ENCODE measurements at places on chromosomes 13 and 19.

- DNase-seq, result no peak
Measured at GRCh38 chr13:83470133-83470797, 412.0 kb downstream of the SLITRK1 start.

- DNase-seq, result no peak
Measured at GRCh38 chr19:32646556-32646955, 28.4 kb downstream of the ANKRD27 start.

DNA sequence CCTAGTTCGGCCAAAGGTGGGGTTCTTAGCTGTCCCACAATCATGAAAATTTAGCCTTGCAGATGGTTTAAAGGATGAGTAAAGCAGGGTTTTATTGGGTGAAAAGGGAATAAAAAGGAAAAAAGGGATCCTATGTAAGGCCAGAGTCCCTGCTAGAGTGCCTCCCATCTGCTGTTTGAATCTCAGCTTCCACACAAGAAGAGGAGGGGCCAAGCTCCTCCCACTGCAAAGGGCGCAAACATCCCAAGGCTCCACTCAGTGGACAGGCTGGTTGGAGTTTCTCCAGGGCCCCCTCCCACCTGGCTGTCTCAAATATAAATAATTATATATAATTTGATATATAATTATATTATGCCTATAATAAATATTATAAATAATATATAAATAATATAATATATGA, 1272.1 kb upstream of the PCDH20 start:
- no peak for DNase-seq

GRCh38 chr13:64591971-64592370, 2638.2 kb downstream of the PCDH9 start:
- DNase-seq, result no peak

DNA sequence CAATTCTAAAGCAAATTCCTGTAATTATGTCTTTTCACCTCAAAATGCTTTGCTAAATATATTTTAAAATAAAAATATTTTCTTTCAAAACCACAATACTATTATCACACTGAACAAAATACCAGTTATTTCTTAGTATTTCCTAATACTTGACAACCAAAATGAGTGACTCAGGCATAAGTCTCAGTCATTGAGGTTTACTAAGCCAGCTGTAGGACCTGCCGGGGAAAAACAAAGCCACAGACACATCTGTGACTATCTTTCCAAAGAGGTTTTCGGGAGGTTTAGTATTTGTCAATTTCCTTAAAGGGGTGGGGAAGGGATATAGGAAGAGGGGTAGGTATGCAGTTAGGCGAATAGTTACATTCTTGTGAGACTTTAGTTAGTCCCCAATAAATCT, 3.2 kb upstream of the ZNF235 start:
- DNase-seq, result no peak

DNA sequence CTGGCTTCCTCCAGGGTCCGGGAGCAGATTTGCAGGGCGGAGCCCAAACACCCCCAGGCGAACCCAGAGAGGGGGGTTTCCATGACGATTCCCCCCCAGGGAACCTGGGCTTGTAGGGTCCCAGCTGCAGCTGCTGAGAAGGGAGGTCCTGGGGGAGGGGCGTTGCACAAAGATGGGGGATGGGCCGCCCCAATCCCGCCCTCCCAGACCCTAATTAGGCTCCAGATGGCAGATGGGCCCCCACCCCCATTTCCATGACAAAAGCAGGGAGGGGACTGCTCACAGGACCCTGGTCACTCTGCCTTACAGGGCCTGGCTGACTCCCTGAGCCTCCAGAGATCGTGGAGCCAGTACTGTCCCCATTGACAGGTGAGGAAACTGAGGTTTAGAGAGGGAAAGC, 15.2 kb downstream of the ELAVL3 start:
- no peak for DNase-seq

- DNase-seq, result no peak
Measured at GRCh38 chr19:1528596-1529429, 4.9 kb downstream of the PLK5 start.

GRCh38 chr13:33167491-33167890, 118.1 kb downstream of the STARD13 start:
- DNase-seq, result no peak

- no peak for DNase-seq
Measured at GRCh38 chr13:110352735-110353134, 45.7 kb downstream of the COL4A2 start.

DNA sequence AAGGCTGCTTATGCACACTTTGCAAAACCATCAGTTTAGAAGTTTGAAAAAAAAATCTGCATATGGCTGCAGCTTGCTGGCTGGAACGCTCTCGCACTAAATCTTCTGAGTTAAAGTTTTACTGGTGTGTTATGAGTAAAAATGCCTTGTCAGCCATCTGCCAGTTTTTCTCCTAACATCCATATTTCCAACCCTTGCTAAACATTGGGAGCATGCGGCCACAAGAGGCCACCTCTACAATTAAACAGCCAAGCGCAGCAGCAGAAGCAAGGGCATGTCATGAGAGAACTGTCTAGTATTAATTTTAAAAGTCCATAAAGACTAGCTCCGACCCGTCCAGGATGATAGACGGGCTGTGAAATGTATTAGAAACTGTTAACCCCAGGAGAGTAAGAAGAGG, 248.3 kb downstream of the TSHZ3 start:
- no peak for DNase-seq

DNA sequence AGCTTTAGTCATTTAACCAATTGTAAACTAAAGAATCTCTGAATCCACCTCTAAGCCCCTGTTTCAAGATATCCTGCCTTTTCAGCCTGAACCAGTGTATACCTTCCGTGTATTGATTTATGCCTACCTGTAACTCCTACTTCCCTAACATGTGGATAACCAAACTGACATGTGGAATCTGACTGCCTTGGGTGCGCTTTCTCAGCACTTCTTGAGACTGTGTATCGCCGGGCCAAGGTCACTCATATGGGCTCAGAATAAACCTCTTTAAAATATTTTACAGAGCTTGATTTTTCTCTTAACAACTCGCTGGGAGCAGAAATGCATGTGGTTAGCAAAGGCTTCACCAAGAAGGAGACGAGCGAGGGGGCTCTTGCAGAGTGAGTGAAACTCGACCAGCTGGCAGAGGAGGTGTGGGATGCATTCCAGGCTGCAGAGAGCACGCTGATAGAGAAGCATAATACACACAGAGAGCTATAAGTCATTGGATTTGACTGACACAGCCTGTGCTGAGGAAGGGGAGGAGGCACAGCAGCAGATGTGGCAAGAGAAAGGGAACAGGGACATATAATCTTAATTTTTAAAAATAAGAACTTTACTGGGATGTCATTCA, 268.2 kb upstream of the MAB21L1 start:
- no peak for DNase-seq

GRCh38 chr13:87122551-87122950, 548.6 kb upstream of the SLITRK5 start:
- DNase-seq, result no peak

DNA sequence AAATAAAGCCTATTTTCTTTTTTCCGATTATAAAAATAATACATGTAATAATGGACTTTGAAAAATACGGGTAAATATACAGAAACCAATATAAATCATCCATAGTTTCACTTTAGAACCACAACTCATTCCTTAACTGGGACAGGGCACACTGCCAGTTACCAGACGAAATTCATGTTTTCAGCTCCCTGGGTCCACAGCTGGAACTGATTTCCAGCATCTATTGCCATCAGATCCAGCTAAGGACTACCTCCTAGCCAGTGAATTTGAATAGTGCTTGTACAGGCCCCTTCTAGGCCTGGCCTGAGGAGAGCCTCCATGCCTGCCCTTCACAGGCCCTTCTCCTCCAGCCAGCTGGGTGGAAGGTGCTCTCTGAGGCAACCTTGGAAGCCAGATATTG, 30.0 kb upstream of the ATP12A start:
- DNase-seq, result no peak

- no peak for DNase-seq
Measured at GRCh38 chr19:33809960-33810359, 13.3 kb downstream of the KCTD15 start.

DNA sequence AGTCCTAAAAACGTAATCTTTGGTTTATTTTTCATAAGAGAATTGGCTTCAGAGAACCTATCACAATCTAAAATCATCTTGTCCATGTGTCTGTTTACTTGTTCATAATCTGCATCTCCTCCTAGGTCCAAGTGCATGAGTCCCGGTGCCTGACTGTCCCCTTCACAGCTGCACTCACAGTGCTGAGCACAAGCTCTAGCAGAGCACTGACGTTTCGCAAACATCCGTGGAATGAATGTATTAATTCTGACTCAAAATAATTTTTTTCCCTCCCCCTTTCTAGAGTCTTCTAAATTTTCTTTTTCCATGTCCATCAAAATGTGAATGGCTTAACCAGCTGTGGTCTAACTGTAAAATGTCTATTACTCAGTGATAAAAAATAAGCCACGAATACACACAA, 245.5 kb upstream of the TSHZ3 start:
- DNase-seq, result no peak

DNA sequence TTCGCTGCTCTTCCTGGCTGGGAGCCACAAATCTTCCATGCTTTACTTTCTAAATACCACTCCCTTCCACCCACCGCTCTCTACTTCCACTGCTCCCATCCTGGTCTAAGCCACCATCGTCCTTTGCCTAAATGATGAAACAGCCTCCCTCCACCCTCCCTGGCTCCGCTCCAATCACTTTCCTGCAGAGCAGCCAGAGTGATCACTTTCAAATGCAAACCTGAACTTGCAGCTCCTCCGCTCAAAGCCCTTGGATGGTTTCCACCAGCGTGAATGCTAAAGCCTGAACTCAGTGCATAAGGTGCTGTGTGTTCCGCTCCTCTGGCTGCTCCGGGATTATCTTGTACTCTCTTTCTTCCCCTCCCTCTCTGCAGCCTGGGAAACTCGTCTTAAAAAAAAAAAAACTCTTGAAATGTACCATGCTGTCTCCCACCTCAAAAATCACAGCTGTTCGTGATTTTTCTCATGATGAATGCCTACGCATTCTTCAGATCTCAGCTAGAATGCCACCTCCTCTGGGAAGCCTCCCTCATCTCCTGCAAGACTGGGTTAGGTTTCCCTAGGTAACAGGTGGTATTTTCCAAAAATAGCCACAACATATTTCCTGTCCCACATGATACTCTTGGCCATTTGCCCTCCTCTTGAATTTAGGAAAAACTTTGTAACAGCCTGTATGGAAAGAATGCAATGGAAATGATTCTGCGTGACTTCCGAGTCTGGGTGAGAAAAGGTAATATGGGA, 3.7 kb upstream of the SIN3B start:
- peak; percentile 28 for DNase-seq

GRCh38 chr19:46839752-46840497, 10.7 kb downstream of the AP2S1 start:
- no peak for DNase-seq

GRCh38 chr19:14517840-14518505, at the start of gene DNAJB1:
TSS of gene DNAJB1 (minus strand) at chr19:14518397. CDS start at chr19:14518349, 48 bp downstream.
- peak; percentile 69 for DNase-seq

DNA sequence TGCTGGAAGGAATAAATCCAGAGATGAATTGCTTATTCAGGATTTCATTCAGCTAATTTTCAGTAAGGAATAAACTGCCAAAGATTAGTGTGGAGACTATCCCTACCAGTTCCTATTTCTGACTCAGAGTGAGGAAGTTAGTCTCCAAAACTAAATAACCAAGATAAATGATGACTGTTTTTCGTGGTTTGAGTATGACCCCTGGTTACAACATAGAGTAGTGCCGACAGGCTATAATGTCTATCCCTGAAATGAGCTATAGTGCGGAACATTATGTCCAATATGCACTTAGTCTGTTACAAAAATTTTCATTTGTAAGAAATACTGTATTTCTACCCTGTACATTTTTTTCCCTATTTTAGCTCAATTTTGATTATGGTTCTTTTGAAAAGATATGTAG, 51.4 kb downstream of the NBEA start:
- DNase-seq, result no peak

DNA sequence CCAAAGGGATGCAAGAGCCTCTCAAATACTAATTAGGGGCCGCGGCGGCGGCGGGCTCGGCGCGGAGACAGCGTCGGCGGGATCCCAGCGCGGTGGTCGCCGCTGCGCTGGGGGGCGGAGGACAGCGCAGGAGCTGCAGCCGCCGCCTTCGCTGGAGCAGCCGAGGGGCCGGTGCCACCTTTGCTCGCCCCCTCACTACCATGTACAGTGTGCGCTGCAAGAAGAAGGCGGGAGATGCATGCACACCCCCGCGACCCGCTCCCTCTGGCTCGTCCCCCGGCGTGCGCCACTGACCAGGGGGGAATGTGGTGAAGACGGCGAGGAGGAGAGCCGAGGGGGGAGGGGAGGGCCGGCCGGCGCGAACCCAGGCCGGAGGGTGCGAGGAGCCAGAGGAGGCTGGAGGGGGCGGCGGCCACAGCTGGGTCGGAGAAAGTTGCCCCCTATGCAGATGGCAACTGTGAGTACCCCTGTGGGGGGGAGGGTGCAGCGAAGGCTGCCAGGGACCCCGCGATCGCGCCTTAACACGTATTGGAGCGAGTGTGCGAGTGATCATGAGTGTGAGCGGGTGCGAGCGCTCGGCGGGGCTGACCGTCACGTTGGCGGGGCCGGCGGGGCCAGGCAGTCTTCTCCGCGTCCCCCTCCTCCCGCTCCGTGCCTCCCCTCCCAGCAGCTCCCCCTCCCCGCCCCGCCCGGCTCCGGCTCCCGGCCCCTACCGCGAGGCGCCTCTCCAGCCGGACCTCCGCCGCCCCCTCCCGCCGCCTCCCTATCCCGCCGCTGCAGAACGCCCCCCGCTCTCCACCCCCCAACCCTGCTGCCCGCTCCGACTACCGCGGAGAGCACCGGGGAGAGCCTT, 808 bp downstream of the SLITRK5 start:
- DNase-seq, result no peak

- no peak for DNase-seq
Measured at GRCh38 chr13:45674908-45675307, 27.2 kb upstream of the CBY2 start.

DNA sequence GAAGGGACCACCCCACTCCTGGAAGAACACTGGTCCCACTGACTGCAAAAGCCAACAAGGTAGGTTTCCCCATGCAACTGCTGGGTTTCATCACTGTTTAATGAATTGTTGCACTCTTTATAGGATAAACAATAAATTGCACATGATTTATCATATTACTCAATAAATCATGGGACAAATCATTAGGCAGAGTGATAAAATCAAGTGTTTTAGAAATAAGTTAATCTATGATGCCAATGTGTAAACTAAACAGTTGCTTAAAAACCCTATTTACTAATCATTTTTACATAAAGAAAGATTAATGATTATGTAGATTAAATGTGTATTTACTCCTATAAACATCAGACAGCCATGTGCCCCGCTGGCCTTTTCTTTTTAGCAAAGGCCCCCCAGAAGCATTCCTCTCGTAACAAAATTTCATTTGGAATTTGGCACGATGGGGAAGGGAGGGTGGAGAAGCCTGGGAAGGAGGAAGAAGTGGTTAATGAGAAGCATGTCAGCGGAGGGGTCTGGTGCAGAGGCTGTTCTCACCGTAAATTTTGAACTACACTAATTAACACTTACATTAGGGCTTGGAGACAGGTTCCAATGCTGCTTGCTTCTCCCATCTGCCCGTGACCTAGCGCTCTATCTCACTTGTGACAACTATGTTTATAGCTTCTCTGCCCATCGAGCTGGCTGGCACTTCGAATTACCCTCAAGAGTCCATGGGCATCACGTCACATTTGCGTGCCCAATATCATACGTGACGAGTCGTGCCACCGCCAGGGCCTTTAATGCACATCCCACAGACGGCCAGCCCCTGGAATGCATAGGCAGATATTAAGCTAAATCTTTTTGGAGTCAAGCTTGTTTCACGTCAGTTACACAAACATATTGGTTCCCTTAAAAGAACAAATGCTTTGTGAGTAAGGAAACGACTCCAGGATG, 357.7 kb upstream of the TSHZ3 start:
- DNase-seq, result no peak
